Dorsolateral prefrontal cortex (tissue), 122 donors: ENCODE measurements at places on chromosomes 1 and 21.
A peak's percentile ranks its signal among the peaks of the same experiment; 100 is the strongest.

- no peak for DNase-seq
These were observed 17.6 kb upstream of the RGS1 start for GRCh38 chr1:192557841-192558595.

DNA sequence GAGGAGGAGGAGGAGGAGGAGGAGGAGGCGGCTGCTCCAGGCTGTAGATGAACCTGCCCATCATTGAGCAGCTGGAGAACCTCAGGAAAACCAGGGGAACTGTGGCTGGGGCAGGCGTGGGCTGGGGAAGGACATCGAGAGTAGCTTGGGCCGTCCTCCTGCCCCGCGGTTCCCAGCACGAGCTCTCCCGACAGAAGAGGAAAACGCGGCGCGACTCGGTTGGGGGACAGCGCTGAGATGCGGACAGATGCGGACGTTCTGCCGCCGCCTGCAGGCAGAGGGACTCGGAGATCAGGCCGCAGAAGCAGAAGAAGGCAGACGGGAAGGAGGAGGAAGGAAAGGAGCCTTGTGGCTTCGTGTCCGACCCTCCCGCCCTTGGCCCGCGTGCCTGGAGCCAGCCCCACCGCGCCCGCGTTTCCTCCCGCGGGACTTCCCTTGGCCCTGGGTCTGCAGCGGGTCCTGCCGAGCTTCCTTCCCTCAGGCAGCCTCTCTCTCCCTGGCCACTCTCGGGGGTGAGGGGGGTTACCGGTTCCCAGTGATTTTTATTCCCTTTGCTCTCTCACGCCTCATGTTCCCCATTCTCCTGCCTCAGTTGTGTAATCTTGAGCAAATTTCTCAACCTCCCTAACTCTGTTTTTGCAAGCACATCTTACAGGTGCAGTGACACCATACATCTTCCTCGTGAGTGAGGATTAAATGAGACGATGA is 1.7 kb upstream of the TNFRSF9 start:
- DNase-seq = peak; percentile 70

DNA sequence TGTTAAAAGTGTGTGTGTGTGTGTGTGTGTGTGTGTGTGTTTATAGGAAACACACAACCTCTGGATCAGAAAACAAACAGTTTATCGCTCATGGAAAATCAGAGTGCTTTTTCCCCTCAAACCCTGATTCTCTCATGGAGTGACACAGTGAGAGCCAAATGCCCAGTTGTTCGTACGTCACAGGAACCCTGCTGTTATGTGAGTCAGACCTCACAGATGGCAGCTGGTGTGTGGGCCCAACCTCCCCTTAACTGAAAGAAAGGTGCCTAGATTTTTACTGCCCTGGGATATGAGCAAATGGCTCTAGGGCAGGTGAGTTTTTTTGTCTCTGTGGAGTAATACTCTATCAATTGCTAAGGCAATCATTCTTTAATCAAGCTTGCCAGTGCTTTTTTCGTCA is 1788.1 kb downstream of the BRINP3 start:
- DNase-seq = no peak

DNA sequence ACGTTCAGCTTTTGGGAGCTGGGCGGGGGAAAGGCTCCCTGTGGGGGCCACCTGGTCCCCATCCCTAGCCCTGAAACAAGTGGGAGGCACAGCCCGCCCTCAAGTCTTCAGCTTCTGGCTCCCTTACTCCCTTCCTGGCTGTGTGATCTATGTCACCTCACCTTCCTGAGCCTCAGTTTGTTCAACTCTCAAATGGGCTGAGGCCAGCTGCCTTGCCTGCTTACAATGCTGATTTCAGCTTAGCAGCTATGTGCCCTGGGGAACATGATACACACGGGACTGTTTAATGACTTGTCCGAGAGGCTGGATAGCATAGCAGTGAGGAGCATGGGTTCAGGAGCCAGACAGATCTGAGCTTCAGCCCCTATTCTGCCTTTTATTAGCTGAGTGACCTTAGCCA is 19.3 kb downstream of the GRHL3 start:
- no peak for DNase-seq

DNA sequence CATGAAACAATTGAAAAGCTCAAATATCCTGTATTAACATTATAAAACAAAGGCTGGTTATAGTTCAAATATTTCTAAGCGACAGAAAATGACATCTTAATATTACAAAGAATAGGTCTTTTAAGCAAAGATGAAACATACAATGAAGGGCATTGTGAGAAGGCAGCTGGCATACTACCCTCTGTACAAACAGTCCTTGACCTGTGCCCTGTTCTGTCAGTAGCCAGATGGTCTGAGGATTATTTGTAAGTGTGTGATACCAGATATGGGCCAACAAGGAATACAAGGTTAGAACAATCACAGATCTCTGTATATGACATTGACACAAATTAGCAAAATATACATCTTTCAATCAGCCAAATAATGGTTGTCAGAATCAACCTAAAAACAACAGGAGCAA is 1350.4 kb downstream of the AMY1C start:
- DNase-seq = no peak

- DNase-seq = peak; percentile 70
These were observed 13.2 kb upstream of the SLC2A1 start for GRCh38 chr1:42971841-42972291.

DNA sequence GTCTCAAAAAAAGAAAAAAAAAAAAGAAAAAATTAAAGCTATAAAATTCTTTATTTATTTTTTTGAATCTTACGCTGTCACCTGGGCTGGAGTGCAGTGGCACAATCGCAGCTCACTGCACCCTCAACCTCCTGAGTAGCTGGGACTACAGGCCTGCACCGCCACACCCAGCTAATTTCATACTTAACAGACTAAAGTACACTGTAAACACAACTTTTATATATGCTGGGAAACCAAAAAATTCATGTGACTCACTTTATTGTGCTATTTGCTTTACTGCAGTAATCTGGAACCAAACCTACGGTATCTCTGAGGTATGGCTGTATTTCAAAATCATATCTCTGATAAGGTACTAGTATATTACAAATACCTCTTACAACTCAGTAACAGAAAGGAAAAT is 40.3 kb downstream of the HSF2BP start:
- DNase-seq = no peak

DNA sequence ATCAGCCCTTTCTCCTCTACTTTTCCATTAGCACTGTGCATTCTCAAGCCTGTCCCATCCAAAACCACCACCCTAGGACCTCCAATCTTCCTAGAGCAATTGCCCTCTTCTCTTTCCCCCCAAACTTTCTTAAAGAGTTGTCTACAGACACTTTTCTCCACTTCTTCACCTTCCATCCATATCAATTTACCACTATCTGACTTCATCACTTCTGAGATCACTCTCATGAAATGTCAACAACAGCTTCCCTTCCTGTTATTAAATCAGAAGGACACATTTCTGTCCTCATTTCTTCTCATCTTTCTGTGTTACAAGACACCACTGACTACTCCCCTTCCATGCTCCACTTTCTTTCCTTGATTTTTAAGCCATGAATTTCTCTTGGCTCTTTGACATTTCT is 36.0 kb upstream of the CFAP298 start:
- no peak for DNase-seq

DNA sequence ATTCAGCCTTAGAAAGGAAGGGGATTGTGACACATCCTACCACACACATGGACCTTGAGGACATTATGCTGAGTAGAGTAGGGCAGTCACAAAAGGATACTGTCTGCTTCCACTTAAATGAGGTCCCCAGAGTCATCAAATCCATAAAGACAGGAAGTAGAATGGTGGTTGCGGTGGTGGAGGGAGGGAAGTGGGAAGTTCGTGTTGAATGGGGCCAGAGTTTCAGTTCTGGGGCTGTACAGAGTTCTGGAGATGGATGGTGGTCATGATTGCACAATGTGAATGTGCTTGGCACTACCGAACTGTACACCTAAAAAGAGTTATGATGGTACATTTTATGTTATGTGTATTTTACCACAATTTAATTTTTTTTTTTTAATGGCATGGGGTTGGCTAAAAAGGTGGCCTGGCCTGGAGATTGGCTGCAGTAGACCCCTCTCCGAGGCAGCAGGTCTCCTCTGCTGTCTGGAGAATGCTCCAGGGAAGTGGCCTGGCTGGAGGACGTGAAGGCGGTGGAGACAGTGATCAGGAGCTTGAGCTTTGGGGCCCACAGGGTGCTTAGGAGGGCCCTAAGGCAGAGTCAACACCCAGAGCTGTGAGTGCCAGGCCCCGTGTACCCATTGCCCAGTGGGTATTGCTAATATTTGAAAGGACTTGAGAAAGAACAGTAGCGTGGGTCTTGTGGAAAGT is 30.4 kb downstream of the IFNGR2 start:
- DNase-seq = peak; percentile 25

DNA sequence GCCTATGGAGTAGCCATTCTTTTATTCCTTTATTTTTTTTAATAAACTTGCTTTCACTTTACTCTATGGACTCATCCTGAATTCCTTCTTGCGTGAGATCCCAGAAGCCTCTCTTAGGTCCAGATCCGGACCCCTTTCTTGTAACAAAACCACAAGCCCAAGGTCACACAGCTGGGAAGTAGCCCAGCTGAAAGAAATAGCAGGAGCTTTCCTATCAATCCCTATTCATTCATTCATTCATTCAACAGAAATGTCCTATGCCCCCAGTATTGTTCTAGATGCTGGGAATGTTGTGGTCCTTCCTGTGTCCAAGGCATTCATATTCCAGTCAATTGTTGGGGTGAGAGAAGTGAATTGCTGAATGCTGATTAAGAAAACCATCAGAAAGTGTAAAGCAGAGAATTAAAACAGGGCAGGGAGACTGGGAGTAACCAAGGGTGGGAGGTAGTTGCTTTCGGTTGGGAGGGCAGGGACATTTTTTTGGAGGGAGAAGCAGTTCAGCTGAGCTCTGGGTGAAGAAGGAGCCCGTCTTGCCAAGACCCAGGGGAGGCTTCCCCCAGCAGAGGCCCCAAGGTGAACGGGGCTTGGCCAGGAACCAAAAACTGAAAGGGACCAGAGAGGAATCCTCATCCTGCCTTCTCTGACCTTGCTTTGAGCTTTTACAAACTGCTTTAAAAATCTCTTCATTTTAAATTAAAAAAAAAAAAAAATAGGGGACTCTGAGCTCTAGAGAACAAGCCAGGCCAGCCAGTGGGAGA is 10.8 kb downstream of the PLA2G2D start:
- no peak for DNase-seq

- DNase-seq = no peak
These were observed 18.6 kb upstream of the SLC6A9 start for GRCh38 chr1:44049839-44050238.

- DNase-seq = no peak
These were observed 20.0 kb downstream of the MEF2D start for GRCh38 chr1:156480411-156481192.

GRCh38 chr1:230504310-230504709 is 78.2 kb upstream of the PGBD5 start:
- no peak for DNase-seq

DNA sequence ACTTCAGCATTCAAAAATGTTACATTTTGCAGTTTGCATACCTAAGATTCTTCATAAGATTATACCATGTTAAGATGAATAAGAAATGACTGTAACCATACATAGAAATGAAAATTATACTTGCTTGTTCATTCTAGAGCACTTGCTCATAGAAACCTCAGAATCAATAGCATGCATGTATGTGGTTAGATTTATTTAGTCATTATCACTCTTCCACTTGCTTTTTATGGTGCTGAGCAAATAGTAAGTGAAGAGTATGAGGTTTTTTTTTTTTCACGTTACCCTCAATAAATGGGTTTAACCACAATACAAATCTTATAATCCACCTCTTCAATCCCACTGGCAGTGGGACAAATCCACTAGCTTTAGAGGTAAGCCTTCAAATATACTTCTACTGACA is 84.7 kb downstream of the LRRC53 start:
- no peak for DNase-seq

GRCh38 chr1:162541619-162542141 is 19.8 kb upstream of the UAP1 start:
- no peak for DNase-seq

DNA sequence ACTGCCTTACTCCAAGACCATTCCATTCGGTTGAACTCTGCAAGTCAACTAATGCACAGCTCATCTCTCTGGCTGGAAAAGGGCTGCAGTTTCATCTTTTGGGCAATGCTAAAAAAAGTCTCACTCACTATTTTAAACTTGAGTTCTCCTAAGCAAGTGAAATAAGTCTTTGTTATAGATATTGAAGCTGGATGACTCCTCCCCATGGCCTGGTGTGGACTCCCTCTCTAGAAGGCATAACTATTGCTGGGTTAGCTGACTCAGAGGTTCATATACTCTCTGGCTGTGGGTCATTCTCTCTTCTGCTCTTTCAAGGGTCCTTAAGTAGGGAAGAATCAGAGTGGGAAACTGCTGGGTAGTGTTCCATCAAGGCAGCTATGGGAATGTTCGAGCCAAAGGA is 88.0 kb downstream of the XCL2 start:
- no peak for DNase-seq

DNA sequence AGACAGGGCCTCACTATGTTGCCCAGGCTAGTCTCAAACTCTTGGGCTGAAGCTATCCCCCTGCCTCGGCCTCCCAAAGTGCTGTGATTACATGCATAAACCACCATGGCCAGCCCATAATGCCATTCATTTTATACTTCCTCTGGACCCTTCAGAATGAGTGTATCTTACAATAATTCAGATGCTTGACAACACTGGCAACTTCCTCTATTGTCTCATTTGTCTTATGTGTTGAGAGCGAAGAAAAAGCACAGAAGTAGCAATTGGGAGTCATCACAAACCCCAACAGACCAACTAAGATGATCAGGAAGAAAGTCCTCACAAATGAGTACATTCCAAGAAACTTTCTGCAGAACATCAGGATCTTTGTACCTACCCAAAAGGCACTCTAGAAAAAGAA is 191.9 kb downstream of the RERE start:
- DNase-seq = no peak

DNA sequence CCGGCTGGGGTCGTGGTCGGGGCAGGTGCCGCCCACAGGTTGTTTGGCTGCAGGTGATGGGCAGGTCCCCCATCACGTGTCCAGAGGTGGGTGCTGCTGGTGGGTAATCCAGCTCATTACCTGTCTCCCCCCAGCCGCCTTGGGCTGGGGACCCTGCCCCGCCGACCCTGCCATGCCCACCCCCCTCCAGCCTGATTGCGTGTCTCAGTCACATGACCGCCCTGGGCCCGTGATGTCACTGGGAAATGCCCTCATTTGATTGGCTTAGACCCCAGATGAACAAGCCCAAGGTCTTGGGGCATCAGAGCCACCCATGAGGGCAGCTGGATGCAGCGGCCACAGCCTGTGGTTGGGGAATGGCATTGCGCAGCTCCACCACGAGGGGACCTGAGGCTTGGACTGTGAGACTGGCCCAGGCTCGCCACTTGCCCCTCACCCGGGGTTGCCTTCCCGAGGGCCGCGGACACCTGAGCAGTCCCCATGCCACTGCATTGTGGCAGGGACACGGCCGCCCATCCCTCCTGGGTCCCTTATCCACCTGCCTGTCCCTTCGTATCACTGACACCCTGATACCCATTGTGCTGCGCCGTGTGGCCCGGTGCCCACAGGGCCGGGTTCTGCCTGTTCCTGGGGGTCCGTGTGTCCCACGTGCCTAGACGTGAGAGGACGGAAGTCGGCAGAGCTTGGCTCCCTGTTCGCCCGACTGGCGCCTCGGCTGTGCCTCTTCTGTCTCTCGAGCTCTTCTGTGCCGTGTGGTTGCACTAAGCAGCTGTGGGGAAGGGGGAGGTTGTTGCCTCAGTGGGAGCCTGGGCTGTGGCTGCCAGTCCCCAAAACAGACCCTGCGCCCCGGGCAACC is 68.0 kb downstream of the FAAP20 start:
- peak; percentile 45 for DNase-seq

- no peak for DNase-seq
These were observed 2.7 kb downstream of the EPHX1 start for GRCh38 chr1:225812488-225813213.
